ENCODE measurements at places on chromosomes 4 and X.

GRCh38 chr4:152536545-152537182, 772 bp upstream of the FBXW7 start:
- DNase-seq, result peak; percentile 35

- no peak for DNase-seq
Observed at GRCh38 chrX:124086411-124086810, 124.9 kb downstream of the STAG2 start.

DNA sequence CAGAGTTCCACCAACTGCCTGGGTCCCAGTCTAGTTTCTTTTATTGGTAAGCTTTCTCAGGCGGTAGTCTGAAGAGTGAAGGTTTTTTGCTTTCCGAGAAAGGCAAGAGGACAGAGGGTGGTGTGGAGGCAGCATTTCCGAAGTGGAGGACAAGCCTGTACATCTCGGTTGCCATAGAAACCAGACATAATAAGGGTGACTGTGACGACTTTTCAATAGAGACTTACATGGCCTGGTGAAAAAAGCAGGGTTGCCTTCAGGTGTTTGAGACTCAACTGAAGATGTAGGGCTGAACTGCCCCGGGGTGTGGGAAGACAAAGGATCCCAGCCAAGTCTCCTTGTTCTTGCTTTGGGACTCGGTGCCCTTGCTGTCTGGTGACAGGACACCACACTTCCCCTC, 53.6 kb upstream of the RAB40AL start:
- DNase-seq, result no peak

DNA sequence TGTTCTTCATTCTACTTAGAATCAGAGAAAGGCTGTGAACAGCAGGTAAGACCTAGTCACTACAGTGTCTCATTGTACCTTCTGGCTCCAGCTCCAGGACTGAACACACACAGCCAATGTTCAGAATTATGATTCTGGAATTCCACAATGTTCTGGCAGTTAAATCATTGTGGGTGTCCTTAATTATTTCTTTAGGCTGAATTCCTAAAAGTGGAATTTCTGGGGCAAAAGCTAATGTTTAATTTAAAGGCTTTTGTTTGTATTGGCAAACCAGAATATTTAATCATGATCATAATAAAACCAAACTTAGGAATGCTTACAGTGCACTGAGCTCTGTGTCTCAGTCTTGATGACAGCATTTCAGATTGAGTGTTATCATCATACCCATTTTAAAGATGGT, 67.0 kb upstream of the FAT1 start:
- no peak for DNase-seq

- no peak for DNase-seq
Observed at GRCh38 chr4:115260195-115260594, 146.8 kb upstream of the NDST4 start.

DNA sequence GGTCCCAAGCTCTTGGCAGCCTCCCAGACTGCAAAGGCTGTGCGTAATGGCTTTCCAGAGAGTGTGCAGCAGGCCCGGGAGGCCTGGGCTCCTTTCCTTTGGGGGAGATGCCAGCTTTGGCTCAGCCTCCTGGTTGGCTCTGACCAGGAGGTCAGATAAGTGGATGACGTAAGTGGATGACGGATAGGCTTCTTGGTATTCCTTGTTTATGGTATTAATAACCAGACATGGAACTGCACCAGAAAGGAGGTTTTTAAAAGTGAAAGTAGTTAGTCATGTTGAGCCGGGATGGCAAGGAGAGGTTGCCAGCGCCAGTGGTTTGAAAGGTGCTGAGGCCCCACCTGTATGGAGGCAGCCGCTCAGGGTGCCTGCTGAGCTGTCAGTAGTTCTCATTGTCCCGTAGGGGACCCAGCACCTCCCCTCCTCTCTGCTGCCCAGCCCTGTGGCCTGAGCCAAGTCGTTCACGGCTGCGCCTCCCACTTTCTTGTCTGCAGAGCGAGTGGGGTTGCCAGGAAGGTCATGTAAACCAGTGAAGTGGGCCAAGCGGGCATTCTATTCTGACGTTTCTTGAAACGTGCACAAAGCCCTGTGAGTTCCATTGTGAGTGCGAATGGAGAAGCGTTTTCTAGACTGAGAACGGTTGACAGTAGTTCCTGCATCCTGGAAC, 28.7 kb upstream of the STOX2 start:
- peak; percentile 67 for DNase-seq

- DNase-seq, result no peak
Observed at GRCh38 chrX:74216421-74216820, 87.6 kb upstream of the ZCCHC13 start.

DNA sequence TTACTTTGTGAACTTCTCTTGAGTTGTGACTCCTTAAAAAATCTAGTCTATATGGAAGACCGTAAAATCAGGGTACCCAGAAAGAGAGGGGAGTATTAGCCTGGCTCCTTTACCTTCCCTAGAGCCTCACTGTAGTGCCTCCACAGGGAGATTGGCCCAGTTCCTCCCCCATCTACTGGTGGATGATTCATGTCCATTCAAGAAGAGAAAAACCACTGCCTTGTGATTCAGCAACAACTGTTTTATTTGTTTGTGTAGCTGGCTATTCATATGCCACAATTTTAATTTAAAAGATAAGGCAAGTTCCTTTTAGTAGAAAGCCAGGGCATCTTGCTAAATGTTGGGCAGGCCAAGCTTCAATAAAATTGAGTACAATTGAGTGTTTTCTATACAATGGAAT, 221.8 kb upstream of the KCNIP4 start:
- DNase-seq, result no peak

GRCh38 chrX:115553171-115553570, 7.8 kb upstream of the PLS3 start:
- no peak for DNase-seq

DNA sequence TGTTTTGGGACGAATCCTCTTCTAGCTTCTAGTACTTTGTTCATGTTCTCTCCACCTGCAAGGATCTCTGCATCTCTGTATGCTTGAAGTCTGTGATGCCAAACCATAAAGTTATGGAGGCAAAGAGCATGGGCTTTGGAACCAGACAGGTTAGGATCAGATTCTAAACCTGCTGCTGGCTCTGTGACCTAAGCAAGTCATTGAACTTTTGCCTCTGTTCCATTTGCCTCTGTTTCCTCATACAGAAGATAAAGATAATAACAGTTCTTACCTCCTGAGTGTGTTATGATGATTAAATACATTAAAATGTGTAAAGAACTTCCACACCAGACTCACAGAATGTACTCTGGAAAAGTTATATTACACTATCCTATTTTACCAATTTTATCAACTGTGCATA, 41.5 kb upstream of the RELL1 start:
- DNase-seq, result no peak
